ENCODE measurements at places on chromosomes 3 and 15. TPM values are rescaled to one million over a fixed set of nuclear protein-coding genes. Genes with fewer than 3 reads are reported as not detected.

Gene SPSB4
- total RNA-seq, result 1.3 TPM

GRCh38 chr3:150765949-150766720 lies 3.2 kb upstream of the SIAH2 start:
- H3K27me3 ChIP-seq, result no peaks in the 10 kb centered on the region
- DNase-seq, result no peak
- H3K4me3 ChIP-seq, result no peak overlapping the region
- H3K4me1 ChIP-seq, result peaks cover 29% of the 10 kb centered on the region

DNA sequence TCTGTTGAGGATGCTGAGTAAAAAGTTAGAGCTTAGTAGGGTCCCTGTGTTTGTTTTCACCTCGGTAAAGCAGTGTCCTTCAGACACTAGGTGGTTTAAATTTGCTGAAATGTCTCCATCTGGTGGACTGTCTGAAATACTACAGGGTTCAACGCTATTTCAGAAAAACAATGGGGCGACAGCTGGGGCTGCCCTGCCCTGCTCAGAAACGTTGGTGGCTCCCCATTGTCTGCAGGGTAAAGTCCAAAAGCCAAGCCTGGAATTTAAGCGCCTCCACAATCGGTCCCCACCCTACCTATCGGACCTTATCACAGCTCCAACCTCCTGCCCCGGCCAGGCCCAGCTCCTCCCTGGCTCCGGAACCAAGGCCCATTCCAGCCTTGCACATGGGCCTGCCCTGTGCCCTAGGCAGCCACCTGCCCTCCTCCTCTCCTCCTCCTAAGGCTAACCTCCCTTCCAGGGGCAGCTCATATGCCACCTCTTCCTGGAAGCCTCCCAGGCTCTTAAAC lies 4.3 kb upstream of the TSEN2 start:
- no peaks in the 10 kb centered on the region for H3K36me3 ChIP-seq
- no peak overlapping the region for H3K4me3 ChIP-seq
- H3K4me1 ChIP-seq, result peaks cover 21% of the 10 kb centered on the region
- DNase-seq, result peak; percentile 71

DNA sequence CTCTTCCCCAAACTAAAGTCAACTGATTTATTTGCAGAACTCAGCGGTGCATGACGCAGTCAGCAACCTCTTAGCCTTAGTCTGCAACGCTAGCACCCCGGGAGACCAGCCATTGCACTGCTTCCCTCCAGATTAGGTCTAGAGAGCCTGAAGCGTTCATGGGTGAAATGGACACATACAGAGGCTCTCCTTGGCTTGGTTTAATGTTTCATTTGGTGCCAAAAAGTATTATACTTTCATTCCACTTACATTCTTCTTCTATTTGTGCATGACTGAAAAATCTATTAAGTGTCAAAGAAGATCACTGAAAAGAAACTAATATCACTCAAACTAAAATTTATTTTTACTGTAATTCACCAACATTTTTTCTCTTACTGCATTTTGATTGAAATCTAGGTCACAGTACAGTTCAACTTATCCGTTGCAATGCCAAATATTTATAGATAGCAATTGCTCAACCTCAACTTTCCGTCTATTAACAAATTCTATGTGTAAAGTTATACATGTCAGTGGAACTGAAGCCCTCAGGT lies 116.2 kb downstream of the ROBO1 start:
- H3K36me3 ChIP-seq, result no peaks in the 10 kb centered on the region
- no peaks in the 10 kb centered on the region for H3K4me1 ChIP-seq
- H3K27me3 ChIP-seq, result no peaks in the 10 kb centered on the region
- no peak for DNase-seq

DNA sequence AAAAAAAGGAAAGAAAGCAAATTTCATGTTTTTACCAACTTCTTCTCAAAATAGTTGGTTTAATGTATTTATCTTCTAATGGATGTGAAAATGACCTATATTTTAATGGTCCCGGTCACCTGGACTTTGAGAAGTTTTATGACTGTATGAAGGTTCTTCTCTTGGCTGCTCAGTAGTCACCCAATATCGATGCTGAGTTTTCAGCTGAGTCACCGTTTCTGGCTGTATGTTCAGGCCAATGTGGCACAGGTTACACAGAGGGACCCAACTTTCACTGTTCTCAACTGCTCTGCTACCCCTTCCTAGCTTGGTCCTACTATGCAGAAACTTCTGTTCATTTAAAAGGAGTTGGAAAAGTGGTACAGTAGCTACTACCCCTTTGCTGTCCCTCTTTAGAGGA lies 25.8 kb downstream of the VGLL3 start:
- H3K4me3 ChIP-seq, result no peak overlapping the region
- no peaks in the 10 kb centered on the region for H3K36me3 ChIP-seq
- H3K27ac ChIP-seq, result no peak overlapping the region
- H3K27me3 ChIP-seq, result no peaks in the 10 kb centered on the region
